Foreskin keratinocyte (primary cell): ENCODE measurements at places on chromosomes 4 and X. TPM values are rescaled to one million over a fixed set of nuclear protein-coding genes. Genes with fewer than 3 reads are reported as not detected.
A peak's percentile ranks its signal among the peaks of the same experiment; 100 is the strongest.

DNA sequence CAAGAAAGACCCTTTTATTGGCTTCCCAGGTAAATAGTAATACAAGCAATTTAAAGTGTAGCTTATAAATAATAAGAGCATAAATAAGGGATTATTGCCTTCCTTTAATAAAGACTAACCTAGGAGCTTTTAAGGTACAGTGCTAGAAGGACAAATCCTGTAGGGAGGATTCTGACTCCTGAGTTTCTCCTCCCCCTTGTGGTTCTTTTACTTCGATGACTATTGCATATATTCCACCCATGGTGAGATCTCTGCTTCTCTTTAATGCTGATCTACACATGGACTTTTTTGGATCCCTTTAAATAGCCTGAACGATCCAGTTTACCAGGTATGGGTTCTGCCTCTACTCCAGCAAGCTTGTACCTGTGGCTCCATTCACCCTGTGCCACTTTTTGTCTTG, 2.5 kb downstream of the GALNT7 start:
- DNase-seq = no peak

GRCh38 chrX:9943420-9943819, 23.7 kb upstream of the CLDN34 start:
- no peak for DNase-seq

DNA sequence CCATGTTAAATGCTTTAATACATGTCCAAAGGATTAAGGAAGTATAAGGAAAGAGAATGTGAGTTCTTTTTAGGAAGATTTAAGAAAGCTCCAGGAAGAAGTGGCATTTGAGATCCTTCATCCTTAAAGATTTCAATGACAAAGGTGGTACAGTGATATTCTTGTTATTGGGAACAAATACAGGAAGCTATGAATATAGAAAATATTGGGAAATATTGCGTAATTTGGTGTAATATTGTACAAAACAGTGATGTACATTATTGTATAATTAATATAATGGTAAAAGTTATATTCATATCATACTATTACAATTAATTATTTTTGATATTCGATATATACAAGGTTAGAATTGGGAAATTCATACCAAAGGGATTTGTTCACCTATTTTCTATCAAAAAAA, 937.9 kb downstream of the CCSER1 start:
- DNase-seq = no peak

DNA sequence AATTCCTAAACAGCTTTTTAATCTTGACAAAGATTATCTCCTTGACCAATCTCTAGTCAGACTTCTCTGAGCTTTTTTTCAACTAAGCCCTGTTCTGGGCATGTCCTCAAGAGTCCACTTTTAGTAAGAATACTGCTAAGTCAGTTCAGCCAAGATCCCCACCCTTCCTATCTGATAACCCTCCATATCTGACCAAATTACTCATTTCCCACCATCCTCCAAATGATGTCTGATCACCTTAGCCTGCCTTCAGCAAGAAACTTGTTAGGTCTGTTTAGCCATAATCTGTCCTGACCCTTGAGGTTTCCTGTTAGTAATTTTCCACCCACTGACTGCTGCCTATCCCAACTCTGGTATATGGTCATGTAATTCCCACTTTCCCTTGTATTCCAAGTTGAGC, 65.2 kb downstream of the FAM13A start:
- DNase-seq = peak; percentile 22

DNA sequence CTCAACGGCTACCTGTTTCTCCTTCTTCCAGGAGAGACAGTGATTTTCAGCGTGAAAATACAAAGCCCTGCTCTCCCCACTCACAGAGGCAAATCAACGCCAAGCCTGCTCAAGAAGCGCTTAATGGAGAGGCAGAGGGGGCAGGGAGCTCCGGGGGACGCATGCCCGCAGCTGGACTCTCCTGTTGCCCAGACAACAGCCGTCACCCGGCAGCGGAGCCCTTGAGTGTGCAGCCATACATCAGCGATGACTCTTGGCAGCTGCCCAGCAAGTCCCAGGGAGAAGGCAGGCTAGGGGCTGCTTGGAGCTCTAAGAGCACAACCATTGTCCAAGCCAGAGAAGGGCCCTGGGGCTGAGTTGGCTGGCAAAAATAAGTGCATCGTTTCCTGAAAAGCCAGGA, 71.0 kb upstream of the AFAP1 start:
- DNase-seq = no peak

- DNase-seq = peak; percentile 12
Observed at GRCh38 chr4:41935652-41936021, 408 bp downstream of the TMEM33 start.

GRCh38 chr4:181595716-181596115, 647.5 kb upstream of the TENM3 start:
- DNase-seq = no peak

DNA sequence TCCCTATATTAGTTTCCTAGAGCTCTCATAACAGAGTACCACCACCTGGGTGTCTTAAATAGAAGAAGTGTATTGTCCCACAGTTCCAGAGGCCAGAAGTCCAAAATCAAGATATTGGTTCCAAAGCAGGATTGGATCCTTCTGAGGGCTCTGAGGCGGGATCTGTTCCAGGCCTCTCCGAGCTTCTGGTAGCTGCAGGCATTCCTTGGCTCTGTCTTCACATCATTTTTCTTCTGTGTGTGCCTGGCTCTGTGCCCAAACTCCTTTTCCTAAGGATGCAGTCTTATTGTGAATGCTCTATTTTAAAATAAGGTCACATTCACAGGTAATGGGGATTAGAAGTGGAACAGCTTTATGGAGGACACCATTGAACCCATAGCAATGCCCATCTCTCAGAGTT, 253.7 kb upstream of the TAPT1 start:
- no peak for DNase-seq

- no peak for DNase-seq
Observed at GRCh38 chr4:55409468-55410171, 13.9 kb downstream of the TMEM165 start.

GRCh38 chr4:153530284-153530999, 64.3 kb downstream of the TMEM131L start:
- DNase-seq = no peak

- DNase-seq = no peak
Observed at GRCh38 chr4:8867624-8868320, 3.9 kb downstream of the HMX1 start.

- DNase-seq = no peak
Observed at GRCh38 chr4:122121593-122121992, 30.5 kb upstream of the BLTP1 start.

GRCh38 chr4:6107886-6108285, 89.7 kb upstream of the C4orf50 start:
- no peak for DNase-seq

DNA sequence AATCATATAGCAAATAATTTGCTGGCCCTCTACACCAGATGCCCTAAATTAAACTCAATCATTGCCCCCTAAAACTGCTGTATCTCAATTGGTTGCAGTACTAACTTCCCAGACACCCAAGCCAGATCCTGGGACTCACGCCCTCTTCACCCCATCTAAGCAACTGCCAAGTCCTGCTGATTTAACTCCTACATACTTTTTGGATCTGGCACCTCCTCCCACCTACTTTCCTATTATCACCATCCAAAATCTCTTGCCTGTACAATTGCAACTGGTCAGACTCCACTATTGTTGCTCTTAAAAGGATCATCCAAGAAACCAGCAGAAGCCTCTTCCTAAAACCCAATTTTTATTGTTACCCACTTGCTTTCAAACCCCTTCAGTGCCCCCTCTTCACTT, 4.7 kb upstream of the HSD17B10 start:
- DNase-seq = no peak

- DNase-seq = no peak
Observed at GRCh38 chrX:46039526-46039925, 505.7 kb downstream of the ZNF674 start.

GRCh38 chr4:27357283-27357682, 496.6 kb downstream of the STIM2 start:
- no peak for DNase-seq

DNA sequence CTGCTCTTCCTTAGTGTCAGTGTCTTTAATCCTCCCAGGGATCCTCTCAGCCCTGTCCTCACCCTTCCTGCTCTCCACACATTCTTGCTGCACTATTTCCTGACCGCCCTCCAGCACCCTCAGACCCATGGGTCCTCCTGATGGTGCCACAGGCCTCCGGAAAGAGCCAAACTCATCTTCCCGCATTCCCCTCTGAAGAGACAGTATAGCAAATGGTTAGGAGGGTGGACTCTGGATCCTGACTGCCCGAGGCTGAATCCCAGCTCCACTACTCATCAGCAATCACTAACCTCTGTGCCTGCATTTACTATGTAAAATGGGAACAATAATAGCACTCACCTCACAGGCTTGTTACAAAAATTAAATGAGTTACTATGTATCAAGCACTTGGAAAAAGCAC, 6.2 kb downstream of the SUV39H1 start:
- DNase-seq = no peak

DNA sequence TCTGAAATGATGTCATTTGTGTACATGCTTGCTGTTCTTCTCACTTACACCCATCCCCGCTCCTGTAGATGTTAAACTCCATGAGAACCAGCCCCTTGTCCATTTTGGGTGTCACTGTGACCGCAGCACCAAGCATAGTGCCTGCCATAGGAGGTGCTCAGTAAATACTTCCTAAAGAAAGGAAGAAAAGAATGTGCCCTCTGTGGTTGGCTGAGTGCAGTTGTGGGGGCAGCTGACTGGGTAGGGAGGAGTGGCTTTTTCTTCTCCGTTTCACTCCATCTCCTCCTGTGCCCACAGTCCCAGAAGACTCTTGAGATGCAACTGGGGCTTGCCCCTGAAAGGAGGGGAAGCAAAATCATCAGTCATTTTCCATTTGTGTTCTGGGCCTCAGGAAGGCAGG, 25.5 kb downstream of the PHEX start:
- no peak for DNase-seq

DNA sequence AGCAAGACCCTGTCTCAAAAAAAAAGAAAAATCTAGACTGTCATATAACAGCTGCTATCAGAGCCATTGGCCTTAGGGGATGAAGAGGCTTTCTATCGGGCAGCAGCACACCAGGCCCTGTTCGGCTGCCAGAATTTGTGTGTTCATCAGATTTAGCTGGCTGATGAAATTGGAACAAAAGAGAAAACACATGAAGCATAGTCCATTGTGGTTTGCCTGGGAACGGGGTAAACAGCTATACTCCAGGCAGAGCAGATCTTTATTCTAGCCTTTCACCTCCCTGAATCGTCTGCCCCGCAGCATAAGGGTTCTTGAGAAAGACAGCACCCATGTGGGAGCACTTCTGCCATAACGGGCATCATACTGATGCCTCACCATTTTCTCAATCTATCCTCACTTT, 11.6 kb downstream of the TKTL1 start:
- DNase-seq = no peak

GRCh38 chrX:9466124-9466495, 1.3 kb downstream of the TBL1X start:
- no peak for DNase-seq

DNA sequence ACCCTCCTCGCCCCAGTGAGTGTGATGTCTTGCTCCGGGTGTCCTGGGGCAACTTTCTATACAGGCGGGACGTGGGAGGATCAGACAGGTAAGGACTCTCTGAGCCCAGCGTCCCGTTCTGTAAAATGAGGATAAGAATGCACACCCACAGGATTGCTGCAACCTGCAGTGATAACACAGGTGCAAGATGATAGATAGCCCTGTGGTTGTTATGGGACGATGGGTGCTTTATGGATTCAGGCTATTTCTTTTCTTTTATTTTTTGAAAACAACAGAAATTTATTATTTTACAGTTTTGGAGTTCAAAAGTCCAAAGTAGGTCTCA, 28.6 kb downstream of the BEX3 start:
- no peak for DNase-seq

DNA sequence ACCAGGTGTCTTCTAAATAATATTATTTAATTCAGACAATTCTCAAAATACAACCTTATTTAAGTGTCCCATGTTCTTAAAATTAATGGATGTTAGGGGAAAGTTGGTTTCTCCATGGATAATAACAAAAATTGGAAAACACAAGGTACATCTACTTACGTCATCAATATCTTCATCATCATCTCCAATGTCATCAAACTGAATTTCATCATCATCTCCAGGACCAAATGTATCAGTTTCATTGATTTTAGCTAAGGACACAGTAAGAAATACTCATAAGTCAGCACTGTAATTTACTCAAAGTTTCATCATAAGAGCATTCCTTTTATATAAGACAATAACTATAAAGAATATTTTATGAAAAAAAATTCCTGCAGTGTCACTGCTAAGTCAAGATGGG, 11.3 kb downstream of the EIF1AX start:
- no peak for DNase-seq

DNA sequence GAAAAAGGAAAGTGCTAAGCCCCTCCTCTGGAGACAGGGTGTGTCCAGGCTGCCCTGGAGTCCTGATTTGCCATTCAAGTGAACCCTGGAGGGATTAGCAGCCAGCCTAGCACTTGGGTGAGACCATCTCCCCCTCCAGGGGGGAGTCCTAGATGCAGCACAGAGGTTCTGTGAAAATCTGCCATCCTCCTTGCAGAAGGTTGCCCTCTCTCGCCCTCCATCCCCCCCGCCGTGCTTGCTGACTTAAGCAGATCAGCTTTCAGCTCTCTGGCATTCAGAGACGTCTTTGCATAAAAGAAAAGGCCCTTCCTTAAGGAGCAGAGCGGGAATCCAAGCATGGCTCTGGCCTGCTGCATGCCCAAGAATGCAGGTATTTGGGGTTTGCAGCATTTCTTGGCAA, 102.1 kb upstream of the SCML1 start:
- no peak for DNase-seq

GRCh38 chr4:111573386-111573785, 571.9 kb upstream of the FAM241A start:
- no peak for DNase-seq

- DNase-seq = no peak
Observed at GRCh38 chr4:52951016-52951415, 88.9 kb downstream of the RASL11B start.

- no peak for DNase-seq
Observed at GRCh38 chr4:37367901-37368300, 123.4 kb downstream of the NWD2 start.

GRCh38 chrX:97806238-97806637, 922.5 kb downstream of the RPA4 start:
- DNase-seq = no peak

- DNase-seq = no peak
Observed at GRCh38 chrX:147376601-147377422, 534.9 kb upstream of the FMR1 start.

TMPRSS11B gene
- not detected in 2 replicates for total RNA-seq

NHSL2 gene
- total RNA-seq = 0.37 and 0.42 TPM in 2 replicates

RAB40AL gene
- 0.14 TPM in 1 of 2 replicates, not detected in the other for total RNA-seq

ZCCHC18 gene
- 0.14 TPM in 1 of 2 replicates, not detected in the other for total RNA-seq

MAGEC2 gene
- total RNA-seq = not detected in 2 replicates

GPRIN3 gene
- total RNA-seq = not detected in 2 replicates

WWC2 gene
- 23.2 and 24.7 TPM in 2 replicates for total RNA-seq

CDKL2 gene
- 1.3 and 1.7 TPM in 2 replicates for total RNA-seq

BST1 gene
- total RNA-seq = 3.2 and 4.4 TPM in 2 replicates

MTTP gene
- total RNA-seq = 0.21 TPM in 1 of 2 replicates, not detected in the other

GAGE2A gene
- not detected in 2 replicates for total RNA-seq

PROM1 gene
- not detected in 2 replicates for total RNA-seq

TAPT1 gene
- total RNA-seq = 10.1 and 13.3 TPM in 2 replicates

FAT4 gene
- total RNA-seq = 1.4 and 1.5 TPM in 2 replicates
